Activated CD4-positive, alpha-beta T cell treated with anti-CD3 and anti-CD28 coated beads, Interleukin-2, amount 10 ng/mL, durations not matched to agents 7 days and 5 days (primary cell): ENCODE measurements at places on chromosomes 12 and 14. TPM values are rescaled to one million over a fixed set of nuclear protein-coding genes. Genes with fewer than 3 reads are reported as not detected.

Gene ZFHX2
- 1.0 TPM for total RNA-seq

Gene ADGRD1
- 0.05 TPM for total RNA-seq

Gene ZDHHC22
- not detected for total RNA-seq

DNA sequence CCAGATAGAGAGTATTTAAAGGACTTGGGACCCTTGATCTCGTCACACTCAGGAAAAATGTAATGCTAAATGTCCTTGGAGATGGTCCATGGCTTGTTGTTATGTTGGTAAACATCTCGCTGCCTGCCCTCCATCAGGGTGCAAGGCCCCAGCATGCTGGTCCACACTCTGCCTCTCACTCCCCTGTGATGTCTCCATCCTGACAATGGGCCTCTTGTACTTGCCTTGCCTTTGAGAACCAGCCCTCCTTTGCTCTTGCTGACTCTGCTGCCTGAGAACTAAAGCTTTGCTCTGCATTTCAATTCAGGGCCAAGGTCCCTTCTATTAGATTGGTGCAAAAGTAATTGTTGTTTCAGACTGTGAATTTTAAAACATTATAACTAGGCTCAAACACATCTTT lies 131.0 kb upstream of the LMNTD1 start:
- H3K4me3 ChIP-seq, result no peak overlapping the region
- H3K4me1 ChIP-seq, result no peaks in the 10 kb centered on the region
- H3K36me3 ChIP-seq, result no peaks in the 10 kb centered on the region
- no peak for DNase-seq

- H3K36me3 ChIP-seq, result peaks cover 1% of the 10 kb centered on the region
- H3K27me3 ChIP-seq, result no peaks in the 10 kb centered on the region
- H3K4me3 ChIP-seq, result no peak overlapping the region
- peaks cover 5% of the 10 kb centered on the region for H3K4me1 ChIP-seq
- DNase-seq, result no peak
- H3K27ac ChIP-seq, result no peak overlapping the region
Observed at GRCh38 chr12:31773867-31774266, 45.0 kb upstream of the AMN1 start.
